Activated CD8-positive, alpha-beta memory T cell treated with anti-CD3 and anti-CD28 coated beads for 48 hours (primary cell): ENCODE measurements at places on chromosomes 7 and 10.

DNA sequence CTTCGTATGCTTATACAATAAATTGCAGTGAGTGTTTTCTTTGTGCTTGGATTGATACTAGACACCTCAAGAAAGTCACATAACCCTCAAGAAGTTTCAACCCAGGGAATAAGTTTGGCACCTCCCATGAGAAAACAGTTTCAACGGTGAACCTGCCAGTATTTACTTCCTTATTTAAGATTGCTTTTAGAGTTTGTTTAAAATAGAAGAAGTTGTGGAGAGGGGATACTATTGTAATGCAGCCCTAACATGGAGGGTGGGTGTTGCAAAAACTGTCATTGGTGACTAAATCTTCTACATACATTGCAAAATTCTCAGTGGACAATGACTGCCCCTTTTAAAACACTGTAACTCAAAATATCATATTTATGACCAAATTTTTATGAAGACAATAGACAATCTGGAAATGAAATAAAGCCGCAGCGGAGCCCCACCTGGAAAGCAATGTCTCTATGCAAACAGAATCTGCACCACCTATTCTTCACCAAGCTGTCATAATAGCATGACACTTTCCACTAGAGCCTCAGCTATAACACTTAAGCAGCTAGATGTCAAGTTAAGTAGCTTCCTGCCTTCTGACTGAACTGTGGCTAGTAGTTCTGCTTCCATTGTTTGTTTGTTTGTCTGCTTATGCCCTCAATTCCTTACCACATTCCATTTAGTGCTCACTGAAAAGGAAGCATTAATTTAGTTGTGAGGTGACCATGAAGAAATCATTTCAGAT is 98.2 kb downstream of the MDFIC start:
- DNase-seq, result no peak

- DNase-seq, result no peak
Measured at GRCh38 chr10:67225226-67225625, 299.4 kb downstream of the LRRTM3 start.

- no peak for DNase-seq
Measured at GRCh38 chr10:3874990-3875841, 90.2 kb upstream of the KLF6 start.

DNA sequence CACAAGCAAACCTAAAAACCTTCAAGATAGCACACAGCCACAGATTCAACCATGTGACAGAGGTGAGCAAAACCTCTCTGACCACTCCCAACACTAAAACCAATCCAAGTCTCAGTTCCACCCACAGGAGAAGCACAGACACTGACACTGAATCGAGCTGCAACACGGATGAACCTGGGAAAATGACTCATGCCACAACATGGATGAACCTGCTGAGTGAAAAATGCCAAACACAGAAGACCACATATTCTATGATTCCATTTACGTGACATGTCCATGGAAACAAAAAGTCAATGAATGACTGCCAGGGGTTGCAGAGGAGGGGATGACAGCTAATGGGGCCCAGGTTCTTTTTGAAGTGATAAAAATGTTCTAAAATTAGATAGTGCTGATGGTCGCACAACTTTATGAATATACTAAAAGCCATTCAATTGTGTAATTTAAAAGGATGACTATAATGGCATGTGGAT is 22.0 kb downstream of the CYTH3 start:
- no peak for DNase-seq

- DNase-seq, result no peak
Measured at GRCh38 chr10:129568583-129569344, 101.7 kb downstream of the MGMT start.

DNA sequence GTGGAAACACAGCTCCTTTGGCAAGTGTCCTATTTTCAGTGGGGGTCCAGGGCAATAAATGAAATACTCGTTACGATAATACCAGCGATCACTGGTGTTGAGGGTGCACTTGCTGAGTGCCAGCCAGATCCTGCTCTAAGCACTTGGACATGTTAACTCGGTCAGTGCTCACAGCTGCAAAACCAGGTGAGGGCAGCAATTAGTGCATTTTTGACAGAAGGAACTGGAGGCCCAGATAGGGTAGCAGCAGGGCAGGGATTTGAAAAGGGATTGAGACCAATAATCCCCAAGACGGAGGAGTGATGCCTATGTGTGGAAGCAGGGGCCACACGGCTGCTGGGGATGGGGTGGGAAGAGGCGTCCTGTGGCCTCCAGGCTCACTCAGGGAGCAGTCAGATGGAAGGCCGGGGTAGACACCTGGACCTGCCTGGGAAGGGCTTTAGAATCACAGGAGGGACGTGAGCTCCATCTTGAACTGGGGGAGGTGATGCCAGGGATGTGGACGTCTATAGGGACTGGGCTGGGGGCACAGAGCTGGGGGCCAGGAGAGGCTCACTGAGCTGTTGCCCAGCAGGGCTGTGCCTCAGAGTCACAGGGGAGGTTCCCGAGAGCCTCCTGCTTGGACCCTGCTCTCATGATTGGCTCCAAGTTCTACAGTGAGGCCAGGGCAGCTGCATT is 14.3 kb downstream of the PTPRE start:
- DNase-seq, result no peak

DNA sequence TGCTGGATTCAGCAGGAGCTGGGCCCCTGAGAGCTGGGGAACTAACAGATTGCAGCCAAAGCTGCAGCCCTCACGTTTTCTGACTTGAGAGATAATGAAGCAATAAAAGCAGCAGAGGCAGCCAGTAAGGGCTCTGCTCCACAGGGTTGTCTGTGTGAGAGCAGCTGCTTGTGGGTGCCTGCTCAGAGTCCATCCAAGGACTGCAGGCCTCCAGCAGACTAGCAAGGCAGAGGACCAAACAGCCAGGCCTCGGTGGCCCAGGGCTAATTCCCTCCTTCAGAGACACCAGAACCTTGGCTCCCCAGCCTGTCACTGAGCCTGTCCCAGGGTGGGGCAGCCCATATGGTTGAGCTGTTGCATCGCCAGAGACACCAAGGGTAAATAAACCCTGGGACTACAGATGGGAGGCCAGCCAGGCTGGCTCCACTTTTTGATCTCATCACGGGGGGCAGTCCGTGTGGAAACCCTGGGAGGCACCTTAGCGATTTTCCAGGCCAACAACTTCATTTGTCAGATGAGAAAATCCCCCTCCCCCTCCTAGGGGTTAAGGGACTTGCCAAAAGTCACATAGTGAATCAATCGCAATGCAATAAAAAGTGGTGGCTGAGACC is 229.2 kb downstream of the WDR11 start:
- DNase-seq, result no peak

DNA sequence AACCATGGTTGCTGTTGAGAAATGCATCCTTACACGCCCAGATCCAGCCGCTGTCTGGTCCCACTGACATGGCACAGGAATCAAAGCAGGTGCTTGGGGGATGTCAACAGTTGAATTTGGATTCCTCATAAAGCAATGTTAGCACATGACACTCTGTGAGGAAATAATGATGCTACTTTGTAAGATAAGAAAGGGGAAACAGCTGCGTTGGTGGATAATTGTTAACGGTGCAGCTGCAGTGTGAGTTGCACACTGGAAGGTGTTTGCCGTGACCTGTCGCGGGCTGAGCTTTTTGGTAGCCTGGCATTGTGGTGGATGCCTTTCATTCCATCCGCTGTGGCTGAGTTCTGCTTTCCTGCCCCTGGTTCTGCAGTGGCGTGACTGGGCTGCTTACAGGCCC is 113.9 kb downstream of the MGMT start:
- no peak for DNase-seq

- no peak for DNase-seq
Measured at GRCh38 chr7:20593501-20593900, 22.0 kb upstream of the ABCB5 start.

DNA sequence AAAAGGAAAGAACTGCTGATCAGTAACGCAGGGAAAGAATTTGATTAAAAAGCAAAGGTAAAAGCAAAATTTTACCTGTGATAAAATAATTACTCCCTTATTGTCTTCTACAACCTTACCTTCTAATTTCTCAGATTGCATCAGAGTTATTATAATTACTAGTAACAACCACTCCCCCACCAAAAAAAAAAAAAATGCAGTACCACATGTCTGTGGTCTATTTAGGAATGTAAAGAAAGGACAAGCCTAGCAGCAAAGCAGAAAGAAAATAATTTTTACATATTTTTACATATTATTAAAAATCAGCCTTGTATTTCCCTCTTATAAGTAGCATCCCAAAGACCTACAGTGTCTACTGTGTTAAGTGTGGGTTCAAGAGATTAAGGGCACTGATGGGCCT is 430.4 kb downstream of the TFEC start:
- DNase-seq, result no peak

DNA sequence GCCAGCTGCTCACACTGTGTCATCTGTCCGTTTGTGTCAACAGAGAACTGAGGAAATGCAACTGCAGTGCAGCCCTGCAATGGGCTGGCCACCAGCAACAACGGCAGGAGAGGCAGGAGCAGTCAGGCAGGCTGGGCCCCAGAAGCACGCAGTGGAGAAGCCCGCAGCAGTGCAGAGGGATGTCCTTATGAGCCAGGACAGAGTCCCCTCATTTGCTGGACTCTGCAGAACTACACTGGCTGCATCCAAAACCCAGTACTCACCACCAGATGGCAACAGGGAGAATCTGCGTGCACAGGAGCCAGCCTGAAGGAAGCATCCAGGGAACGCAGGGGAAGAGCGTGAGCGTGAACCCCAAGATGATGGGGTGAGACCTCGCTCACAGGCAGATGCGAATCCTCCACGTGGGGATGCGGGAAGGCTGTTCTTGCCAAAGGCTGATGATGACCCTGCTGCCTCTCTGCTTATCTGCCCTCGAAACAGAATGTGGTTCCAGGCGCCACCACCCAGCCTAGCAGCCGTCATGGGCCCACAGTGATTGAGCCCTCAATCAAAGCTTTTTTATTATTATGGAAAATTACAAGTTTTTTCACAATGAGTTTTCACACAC is 232.1 kb downstream of the PTPRN2 start:
- DNase-seq, result no peak

DNA sequence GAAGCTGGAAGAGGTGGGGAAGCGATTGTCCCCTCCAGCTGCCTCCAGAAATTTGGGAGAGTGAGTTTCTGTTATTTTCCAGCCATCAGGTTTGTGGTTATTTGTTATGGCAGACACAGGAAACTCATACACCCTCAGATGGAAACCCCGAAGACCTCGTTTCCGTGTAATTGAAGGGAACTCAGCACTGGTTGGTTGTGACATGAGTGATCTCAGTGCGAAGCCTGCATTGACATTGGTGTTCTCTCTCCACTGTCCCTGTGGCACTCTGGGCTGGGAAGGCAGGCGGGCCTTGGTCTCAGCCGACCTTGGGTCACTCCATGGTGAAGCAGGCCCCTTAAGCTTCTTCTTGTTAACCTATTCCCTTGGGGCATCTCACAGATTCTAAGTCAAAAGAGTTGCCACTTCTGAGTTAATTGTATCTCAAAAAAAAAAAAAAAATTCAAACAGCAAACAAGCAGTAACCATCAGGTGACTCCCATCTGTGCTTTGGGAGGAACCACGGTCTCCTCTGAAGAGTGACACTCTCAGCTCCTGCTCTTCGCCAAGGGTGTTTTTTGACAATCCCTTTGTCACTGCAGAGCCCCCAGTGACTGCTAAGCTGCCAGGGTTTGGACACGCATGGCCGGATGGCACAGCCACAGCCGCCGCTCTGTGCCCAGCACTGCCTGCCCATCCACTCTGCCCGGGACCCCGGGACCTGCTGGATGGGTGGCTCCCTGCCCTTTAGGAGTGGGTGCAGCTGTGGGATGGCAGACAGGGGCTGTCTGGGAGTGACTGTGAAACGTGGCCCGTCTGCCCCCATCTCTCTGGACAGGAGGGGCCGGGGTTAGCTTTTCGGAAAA is 233.6 kb downstream of the PRPF18 start:
- no peak for DNase-seq

- DNase-seq, result no peak
Measured at GRCh38 chr7:98862203-98862602, 7.6 kb downstream of the TMEM130 start.

GRCh38 chr10:37535459-37536246 is 321.8 kb downstream of the ZNF248 start:
- DNase-seq, result no peak

GRCh38 chr7:84025332-84025927 is 169.2 kb downstream of the SEMA3A start:
- DNase-seq, result no peak

DNA sequence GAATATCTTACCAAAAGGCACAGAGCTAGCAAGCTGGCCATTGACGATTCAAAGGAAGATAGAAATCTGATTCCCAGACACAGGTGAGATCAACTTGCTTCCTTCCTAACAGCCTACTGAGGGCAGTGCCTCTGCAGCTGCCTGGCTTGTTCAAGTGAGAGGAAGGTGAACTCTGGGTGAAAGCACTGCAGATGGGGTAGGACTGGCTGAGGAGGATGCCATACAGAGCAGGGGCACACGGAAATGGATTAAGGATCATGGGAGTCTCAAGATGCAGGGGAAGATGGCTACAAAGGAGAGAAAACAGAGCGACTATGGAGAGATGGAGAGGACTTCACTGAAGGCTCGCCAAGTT is 34.4 kb upstream of the GPAM start:
- no peak for DNase-seq

DNA sequence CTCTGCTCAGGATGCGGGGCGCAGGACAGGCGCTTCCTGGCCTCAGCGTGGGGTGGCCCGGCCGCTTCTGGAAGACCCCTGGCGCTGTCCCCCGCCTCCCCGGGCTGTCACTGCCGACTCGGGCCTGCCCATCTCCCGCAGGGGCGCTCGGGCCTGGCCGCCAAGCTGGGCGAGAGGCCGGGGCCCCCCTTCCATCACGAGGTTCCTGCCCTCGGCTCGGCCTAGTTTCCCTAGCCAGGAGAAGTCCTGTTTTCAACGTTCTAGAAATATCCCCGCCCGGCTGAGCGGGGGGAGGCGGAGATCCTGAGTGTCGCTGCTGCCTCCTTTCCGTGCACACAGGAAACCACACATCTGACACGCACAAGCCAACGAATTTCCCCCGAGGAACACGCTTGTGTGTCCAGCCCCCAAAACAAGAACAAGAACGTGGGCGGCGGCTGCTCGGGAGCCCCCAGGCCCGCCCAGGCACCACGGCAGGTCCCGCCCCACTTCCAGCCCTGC is 33.7 kb downstream of the AP5Z1 start:
- no peak for DNase-seq

- no peak for DNase-seq
Measured at GRCh38 chr10:11876805-11877590, 53.8 kb downstream of the PROSER2 start.

GRCh38 chr7:27944643-27945042 is 204.7 kb downstream of the TAX1BP1 start:
- DNase-seq, result no peak

DNA sequence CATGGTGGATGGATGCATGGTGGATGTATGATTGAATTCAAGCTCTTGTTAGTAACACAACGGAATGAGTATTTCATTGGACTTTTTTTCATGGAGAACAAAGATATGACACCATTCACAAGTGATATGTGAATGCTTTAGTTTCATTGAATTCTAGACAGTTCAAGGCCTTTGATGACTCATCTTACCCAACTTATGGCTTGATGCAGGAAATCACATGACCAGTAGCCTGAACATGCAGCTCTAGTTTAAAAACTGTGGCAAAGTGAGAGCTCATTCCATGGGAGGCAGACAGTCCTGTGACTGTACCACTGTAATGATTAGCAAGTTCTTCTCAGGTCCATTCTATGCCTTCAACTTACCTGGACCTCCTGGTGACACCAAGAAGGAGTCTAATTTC is 1239.3 kb downstream of the TYW1 start:
- no peak for DNase-seq
